ENCODE measurements at places on chromosomes 11 and 22.

DNA sequence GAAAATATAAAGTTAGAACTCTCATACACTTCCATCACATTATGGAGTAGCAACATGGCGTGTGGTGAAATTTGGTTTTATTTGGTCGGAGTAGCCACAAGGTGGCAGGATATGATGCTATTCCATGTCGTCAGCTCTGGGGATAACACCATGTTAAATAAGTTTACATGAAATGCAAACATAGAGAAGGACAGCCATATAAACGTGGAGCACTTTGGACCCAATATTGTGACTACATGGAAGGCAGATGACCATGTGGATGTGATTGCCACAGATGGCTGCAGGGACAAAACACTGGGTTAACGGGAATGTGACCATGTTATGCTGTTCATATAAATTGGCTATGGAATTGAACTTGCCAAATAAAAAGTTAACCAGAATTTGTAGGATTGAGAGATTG lies 21.0 kb downstream of the OR5M11 start:
- peak; percentile 28 for DNase-seq

- DNase-seq: no peak
These were observed 15.1 kb upstream of the LGR4 start for GRCh38 chr11:27487706-27488105.

- no peak for DNase-seq
These were observed 27.5 kb downstream of the ZBTB16 start for GRCh38 chr11:114087025-114087424.

DNA sequence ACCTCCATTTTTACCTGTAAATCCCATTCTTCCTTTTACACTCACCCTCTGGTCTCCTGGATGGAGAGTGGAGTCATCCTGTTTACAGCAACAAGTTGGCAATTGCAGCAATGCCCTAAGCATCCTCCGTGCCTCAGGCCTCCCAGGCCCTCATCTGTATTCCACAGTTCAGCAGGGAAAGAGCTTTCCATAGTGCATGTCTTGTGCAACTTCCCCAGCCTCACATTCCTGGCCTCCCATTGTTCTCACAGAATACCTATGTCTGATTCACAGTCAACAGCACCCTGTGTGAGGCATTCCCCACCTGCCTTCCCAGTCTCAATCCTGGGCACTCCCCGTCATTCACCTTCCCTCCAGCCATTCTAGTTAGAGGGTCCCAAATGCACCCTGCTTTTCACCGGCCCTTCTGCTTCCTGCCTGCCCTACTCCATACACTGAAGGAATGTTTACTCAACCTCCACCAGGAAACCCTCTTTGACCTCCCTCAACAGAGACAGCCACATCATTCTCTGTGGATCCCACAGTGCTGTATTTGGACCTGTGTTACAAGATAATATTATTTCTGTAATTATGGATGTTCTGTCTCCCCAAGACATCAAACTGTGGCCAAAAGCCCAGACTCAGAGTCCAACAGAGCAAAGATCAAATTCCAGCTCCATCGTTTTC lies 405.7 kb downstream of the BUD13 start:
- DNase-seq: peak; percentile 87

GRCh38 chr22:28882545-28882877 lies 861 bp upstream of the ZNRF3 start:
- DNase-seq: no peak

- DNase-seq: peak; percentile 68
These were observed 21.3 kb downstream of the STX3 start for GRCh38 chr11:59776210-59777066.

GRCh38 chr11:45803971-45804760 lies 783 bp upstream of the SLC35C1 start:
- peak; percentile 73 for DNase-seq

- no peak for DNase-seq
These were observed 304.6 kb downstream of the OPCML start for GRCh38 chr11:133227632-133228111.

- DNase-seq: no peak
These were observed 35.0 kb downstream of the GUCY1A2 start for GRCh38 chr11:106983261-106983660.

DNA sequence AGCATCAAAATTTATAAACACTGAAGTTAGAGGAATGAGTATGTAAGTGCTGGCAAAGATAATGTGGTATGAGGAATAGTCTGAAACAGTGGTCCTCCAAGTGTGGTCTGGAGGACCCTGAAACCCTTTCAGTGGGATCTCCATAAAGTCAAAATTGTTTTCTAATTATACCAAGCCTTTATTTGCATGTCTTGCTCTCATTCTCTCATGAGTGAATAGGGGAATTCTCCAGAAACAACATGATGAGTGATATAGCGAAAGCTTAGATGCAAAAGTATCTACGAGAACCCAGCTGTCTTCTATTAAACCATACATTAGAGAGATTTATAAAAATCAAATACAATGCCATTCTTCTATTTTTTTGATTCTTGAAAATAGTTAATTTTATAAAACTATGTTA lies 145.0 kb upstream of the RAG2 start:
- DNase-seq: no peak

DNA sequence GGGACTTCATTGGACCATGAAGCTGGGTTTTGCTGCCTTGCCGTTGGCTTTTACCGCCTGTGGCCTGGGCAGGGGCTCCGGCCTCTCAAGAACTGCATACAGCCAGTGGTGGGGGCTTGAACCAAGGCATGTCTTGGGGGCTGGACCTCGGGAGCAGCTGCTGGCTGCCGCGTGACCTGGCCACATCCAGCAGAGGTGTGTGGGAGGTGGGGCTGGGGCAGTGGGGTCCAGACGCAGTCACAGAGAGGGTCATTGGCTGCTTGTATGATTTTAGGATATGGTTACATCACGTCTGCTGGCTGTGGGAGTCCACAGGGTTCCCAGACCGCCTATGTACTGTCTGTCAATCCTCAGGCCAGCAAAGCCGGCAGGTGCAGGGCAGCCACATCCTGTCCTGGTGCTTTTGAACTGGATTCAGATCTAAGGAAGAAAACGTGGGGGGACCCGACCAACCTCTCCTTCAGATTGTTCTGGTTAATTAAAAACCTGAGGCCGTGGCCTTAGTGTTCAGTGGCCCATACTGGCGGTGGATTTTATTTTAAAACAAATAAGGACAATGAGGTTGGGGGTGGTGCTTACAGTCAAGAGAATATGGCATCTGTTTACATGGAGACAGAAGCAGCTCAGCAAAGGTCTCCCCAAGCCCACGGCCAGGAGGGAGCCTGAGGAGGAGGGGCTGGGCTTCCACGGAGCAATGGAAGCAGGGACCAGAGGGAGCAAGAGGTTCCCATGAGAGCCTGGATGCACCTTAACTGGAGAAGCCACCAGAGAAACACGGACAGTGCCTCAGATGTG lies 426.0 kb downstream of the TBC1D22A start:
- DNase-seq: no peak

DNA sequence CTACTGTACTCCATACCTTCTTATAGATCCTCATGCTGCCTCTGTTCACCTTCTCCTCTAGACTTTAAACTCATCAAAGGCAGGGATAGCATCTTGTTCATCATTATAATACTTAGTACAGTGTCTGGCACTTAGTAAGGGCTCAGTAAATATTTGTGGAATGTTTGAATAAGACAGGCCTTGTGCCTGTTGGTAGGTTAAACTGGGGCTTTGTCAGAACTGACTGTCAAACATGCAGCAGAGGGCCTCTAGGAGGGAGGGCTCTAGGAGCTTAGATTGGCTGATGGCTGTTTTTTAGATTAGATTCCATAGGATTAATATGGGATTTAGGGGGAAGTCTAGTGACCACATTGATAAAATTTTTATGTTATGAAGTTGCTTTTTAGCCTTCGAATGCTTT lies 70.8 kb downstream of the RNF169 start:
- no peak for DNase-seq

GRCh38 chr11:2703363-2704141 lies 3.8 kb upstream of the KCNQ1OT1 start:
- DNase-seq: no peak

GRCh38 chr11:33321422-33321821 lies 64.2 kb downstream of the HIPK3 start:
- no peak for DNase-seq

- DNase-seq: no peak
These were observed 441.0 kb downstream of the NELL1 start for GRCh38 chr11:21110415-21110814.

DNA sequence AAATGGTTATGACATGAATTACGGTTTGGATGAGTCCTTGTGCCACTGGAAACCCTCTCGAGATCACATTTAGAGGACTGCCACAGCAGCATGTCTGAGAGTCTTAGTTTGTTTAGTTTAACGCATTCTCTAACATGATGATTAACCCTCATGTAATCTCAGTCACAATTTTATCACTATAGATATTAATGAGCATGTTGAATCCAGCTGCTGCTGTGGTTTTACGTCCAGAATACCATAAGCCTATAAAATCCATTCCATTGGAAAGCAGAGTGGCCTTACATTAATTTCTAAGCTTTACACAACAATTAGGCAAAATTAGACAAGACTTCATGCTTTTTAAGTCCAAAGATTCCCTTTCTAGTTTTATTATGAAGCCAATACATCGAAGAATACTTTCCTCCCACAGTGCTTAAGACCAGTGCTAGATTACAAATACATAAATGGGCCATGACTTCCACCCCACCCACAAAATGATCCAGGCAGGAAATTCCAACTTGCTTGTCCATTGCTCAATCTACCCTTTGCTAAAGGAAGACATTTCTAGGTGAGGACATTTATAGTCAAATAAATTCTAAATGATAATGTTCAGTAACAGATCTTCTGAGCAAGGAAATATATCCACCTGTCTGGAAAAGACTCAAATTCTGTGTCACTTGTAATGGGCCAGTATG lies 3.5 kb upstream of the ELMOD1 start:
- DNase-seq: no peak

GRCh38 chr11:92670308-92670890 lies 299.1 kb upstream of the MTNR1B start:
- no peak for DNase-seq

- no peak for DNase-seq
These were observed 73.5 kb downstream of the KCNQ1 start for GRCh38 chr11:2518111-2518982.

- DNase-seq: no peak
These were observed 342.6 kb upstream of the CCDC90B start for GRCh38 chr11:83628622-83629355.

DNA sequence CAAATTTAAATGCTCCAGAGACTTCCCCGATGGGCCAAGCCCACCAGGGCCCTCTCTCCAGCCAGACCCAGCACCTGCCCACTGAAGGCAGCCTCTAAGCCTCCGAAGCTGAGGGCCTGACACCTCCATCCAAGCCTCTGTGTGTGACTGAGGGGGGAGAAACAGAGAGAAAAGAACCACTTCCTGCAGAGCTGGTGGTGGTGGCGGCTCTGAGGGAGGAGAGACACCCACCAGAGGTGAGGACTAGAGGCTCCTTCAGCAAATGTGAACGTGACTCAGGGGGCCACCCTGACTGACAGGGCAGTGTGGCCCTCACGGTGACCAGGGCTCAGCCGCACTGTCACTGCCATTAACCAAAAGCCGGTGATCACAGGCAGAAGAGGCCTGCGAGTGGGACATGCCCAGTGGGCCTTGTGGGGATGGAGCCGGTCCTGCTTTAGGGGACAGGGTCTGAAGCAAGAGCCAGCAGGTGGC lies 31.0 kb upstream of the CD5 start:
- no peak for DNase-seq

GRCh38 chr11:44246726-44247125 lies 63.2 kb downstream of the ALX4 start:
- DNase-seq: no peak

- DNase-seq: no peak
These were observed 19.7 kb downstream of the ISX start for GRCh38 chr22:35085621-35086020.

GRCh38 chr22:23068832-23069385 lies 1.4 kb upstream of the GNAZ start:
- no peak for DNase-seq

- peak; percentile 46 for DNase-seq
These were observed 15.2 kb downstream of the PIM3 start for GRCh38 chr22:49975543-49976389.

GRCh38 chr11:124079631-124080326 lies 35.5 kb upstream of the VWA5A start:
- no peak for DNase-seq

- no peak for DNase-seq
These were observed 10.7 kb upstream of the GTSE1 start for GRCh38 chr22:46286006-46286405.

DNA sequence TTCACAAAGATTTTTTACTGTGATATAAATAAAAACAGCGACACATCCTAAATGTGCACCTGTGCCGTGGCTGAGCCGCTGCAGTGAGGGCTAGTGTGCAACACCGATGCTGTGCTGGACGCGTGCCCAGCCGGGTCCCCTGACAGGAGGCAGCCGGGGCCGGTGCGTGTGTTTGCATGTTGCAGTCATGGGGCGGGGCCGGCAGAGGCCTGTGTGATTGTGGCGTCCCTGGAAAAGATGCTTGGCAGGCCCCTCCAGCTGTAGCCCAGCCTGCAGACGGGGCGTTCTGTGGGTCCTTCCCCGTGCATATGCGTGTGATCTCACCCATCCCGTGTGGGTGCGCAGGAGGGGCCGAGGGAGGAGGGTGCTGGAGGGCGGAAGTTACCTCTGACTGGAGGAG lies 30.6 kb downstream of the MUC6 start:
- no peak for DNase-seq

GRCh38 chr22:43001271-43002201 lies 13.4 kb downstream of the PACSIN2 start:
- DNase-seq: no peak

DNA sequence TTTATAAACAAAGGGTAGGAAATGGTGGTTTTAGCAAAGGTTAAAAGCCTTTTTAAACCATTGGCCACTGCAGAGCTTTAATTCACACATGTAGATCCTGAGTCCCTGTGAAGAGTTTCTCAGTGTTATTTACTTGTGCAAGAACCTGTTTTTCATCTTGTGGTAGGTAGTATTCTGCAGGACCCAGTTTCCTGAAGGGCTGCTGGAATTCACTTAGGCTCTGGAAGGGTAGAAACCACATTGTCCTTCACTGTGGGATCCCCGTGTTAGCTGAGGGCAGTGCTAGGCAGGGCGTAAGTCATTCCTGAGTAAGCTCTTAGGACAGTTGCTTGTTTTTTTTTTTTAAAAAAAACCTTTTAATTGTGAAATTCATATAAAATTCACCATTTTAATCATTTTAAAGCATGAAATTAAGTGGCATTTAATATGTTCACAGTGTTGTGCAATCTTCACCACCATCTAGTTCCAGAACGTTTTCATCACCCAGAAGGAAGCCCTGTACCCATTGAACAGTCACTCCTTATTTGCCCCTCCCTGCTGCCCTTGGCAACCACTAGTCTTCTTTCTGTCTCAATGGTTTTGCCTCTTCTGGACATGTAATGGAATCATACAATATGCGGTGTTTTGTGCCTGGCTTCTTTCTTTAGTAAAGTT lies 77.7 kb downstream of the C22orf31 start:
- no peak for DNase-seq

- DNase-seq: no peak
These were observed 91.0 kb downstream of the KCNQ1 start for GRCh38 chr11:2535673-2536439.

GRCh38 chr11:112308651-112309050 lies 48.0 kb upstream of the PLET1 start:
- DNase-seq: no peak

DNA sequence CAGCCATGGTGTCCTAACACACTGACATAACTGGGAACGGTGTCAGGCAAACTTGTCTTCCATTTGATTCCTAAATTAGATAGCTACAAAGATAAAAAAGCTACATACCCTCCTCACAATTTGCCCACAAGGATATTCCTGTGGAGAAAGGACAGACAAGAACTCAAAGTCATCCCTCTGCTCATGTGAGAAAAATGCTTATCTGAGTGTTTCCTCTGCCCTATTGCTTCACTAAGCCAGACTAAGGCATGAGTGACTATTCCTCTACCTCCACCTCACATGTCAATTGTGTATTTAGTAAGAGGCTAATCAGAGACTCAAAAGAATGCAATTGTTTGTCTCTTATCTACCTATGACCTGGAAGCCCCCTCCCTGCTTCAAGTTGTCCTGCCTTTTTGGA lies 247.7 kb downstream of the DDX10 start:
- DNase-seq: peak; percentile 68
